Natural killer cell treated with Interleukin-12 subunit alpha and Interleukin-12 subunit beta and Interleukin-15 and Interleukin-18, amount 100 ng/mL, for 72 hours (primary cell): ENCODE measurements at places on chromosomes 4 and X.

- no peak for DNase-seq
Observed at GRCh38 chr4:90299373-90299772, 172.2 kb downstream of the CCSER1 start.

- no peak for DNase-seq
Observed at GRCh38 chrX:22097012-22097694, 65.0 kb downstream of the PHEX start.

DNA sequence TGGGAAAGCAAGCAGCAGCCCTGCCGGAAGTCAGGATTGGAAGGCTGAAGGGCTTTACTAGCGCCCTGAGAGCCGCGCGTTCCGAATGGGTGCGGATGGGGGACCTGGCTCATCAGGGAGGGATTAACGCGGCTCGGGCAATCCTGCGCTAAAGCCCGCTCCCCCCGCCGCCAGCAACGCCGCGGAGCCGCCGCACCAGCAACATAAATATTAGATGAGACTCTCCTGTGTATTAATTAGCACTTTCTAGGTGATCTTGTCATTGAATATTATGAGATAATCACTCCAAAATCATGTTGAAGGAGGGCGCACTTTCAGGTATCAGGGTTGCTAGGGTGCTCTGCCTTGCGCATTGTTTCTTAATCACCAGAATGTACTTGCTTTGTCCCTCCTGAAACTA lies 357.2 kb upstream of the FAM241A start:
- DNase-seq, result no peak

DNA sequence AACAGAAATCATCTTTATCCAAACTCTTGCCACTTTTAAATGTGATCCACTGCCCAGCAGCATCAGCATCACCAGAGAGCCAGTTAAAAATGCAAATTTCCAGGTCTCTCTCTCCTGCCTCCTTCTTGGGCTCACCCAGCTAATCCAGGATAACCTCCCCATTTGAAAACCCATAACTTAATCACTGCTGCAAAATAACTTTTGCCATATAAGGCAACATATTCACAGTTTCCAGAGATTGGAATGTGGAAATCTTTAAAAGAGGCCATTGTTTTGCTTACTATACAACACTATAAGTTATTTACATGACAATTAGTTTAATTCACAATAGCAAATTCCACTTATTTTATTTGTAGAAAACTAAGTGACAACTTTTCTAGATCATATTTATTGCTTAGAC lies 4.8 kb upstream of the EXOSC9 start:
- no peak for DNase-seq

DNA sequence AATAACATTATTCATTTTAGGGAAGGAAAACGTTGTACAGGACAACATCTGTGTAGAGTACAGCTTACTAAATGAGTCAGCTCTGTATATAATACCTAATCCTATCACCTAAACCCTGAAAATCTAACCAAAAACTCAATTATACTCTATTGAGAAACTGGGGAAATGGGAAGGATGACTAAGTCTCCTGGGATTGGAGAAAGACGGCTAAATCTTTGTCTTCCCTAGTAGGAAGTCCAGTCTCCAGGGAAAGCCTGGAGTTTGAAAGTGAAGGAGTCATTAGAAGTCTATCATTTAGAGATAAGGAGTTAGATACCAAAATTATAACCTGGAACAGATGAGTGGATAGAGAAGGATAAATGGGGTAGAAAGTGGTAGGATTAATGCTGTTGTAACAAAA lies 286.5 kb downstream of the STK32B start:
- no peak for DNase-seq

DNA sequence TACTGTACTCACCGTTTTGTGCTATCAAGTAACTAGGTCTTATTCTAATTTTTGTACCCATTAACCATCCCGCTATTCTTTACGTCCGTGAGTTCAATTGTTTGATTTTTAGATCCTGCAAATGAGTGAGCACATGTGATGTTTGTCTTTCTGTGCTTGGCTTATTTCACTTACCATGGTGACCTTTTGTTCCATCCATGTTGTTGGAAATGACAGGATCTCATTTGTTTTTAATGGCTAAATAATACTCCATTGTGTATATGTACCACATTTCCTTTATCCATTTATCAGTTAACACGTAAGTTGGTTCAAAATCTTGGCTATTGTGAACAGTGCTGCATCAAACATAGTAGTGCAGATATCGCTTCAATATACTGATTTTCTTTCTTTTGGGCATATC lies 48.3 kb downstream of the USP9X start:
- DNase-seq, result no peak

- DNase-seq, result no peak
Observed at GRCh38 chr4:143700046-143700415, 444 bp downstream of the FREM3 start.

GRCh38 chr4:118797558-118798142 lies 38.3 kb downstream of the SEC24D start:
- DNase-seq, result no peak

- DNase-seq, result no peak
Observed at GRCh38 chr4:104421566-104421965, 73.1 kb downstream of the CXXC4 start.

- no peak for DNase-seq
Observed at GRCh38 chr4:93320356-93320755, 508.2 kb upstream of the ATOH1 start.

GRCh38 chr4:98310867-98311266 lies 49.7 kb downstream of the RAP1GDS1 start:
- no peak for DNase-seq

DNA sequence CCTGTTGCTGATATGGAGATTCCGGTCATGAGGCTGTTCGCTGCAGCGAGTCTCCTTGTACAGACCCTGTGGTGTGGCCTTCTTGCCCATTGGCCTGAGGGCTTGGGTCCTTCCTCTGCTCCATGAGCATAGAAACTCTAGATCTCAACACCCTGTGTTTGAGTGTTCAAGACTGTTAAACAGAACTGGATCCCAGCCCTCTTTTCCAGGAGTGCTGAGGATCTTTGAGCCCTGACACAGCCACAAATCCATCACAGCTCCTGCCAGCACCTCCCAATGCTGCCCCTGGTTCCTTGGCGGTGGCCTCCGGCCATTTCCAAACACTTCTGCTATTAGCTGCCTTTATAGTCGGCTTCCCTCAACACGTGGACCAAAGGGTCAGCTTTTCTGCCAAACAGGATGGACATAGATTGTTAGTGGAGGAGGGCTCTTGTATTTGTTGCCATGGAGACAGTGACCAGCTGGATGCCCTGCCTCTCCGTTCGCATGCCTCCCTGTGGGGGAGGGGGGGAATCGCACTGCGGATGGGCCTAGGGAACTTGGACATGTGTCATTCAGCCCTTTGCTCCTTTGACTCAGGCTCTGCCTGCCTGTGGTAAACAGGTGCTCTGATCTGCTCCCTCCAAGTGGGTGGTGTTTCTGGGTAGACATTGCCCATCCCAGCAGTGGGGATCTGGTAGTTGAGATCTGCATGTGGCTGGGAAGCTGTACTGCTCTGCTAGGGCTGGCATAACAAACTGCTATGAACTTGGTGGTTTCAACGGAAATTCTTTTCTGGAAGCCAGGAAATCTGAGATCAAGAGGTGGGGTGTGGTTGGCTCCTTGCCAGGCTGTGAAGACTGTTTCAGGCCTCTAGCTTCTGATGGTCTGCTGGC lies 6.9 kb upstream of the WDR1 start:
- no peak for DNase-seq

- DNase-seq, result no peak
Observed at GRCh38 chr4:145189981-145190380, 9.6 kb upstream of the OTUD4 start.

DNA sequence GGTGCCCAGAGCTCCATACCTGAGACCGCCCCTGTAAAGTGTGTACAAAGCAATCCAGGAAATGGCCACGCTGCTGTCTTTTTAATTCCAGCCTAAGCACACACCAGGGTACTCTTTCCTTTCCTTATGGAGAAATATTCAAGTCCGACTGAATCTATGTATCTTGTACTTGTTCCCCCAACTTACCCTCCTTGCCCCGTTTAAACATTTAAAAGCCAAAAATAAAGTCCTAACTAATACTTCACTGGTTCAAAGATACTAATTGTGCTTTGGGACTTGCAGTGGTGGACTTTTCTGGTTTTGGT lies 731 bp upstream of the AMMECR1 start:
- no peak for DNase-seq

GRCh38 chrX:46627711-46628419 lies 54.3 kb downstream of the CHST7 start:
- no peak for DNase-seq

DNA sequence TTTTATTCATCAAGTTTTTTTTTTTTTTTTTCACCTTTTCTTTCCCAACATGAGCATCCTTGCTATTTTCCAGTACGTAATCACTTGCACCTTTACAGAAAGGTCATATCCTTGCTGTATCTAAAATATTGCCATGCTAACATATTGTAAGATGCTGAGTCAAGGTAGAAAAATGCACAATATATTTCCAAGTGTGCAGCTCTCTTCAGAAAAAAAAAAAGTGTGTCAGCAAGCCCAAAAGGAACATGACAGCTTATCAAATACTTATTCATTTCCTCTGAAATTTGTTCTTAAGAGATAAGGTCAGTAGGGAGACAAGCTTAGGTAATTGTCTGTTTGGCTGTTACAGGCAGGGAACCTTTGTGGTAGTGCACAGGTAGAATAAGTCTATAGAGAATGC lies 27.0 kb downstream of the SH2D1A start:
- no peak for DNase-seq

- no peak for DNase-seq
Observed at GRCh38 chr4:120331486-120332370, 265.1 kb upstream of the MAD2L1 start.

DNA sequence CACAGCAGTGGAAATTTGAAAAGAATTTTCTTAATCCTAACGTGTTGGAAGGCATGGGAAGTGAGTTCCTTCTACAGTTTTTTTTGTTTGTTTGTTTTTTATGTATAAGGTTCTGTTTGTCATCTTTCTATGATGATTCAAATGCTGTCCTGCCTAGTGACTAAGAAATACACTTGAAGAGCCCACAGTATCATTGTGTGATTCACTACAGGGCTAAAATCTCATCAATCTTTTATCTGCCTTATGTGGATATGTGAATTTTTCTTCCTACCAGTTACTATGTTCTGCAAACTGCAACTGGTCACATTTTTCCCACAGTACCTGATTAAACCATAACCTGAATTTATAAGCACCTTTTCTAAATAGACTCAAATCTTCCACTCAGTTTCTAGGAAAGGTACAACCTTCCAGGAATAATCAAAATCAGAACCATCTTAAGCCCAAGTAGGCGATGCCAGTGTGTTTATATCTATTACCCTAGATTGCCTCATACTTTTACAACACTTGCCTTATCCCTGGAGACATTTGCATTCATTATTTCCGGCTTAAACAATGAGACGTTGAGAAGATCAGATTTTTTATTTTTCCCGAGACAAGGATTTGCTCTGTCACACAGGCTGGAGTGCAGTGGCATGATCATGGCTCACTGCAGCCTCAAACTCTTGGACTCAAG lies 214.6 kb upstream of the GALNT7 start:
- no peak for DNase-seq

- DNase-seq, result no peak
Observed at GRCh38 chrX:154043003-154043763, 23.5 kb upstream of the IRAK1 start.
